ENCODE measurements at places on chromosomes 6 and 20. TPM values are rescaled to one million over a fixed set of nuclear protein-coding genes. Genes with fewer than 3 reads are reported as not detected.

RIPOR3 gene
- 0.08 TPM for total RNA-seq

AKIRIN2 gene
- total RNA-seq = 33.7 TPM

TUBB2A gene
- total RNA-seq = 77.9 TPM

TUBB2B gene
- total RNA-seq = 14.1 TPM

All from A549 treated with GW870086 at 1 μM for 4 hours (cell line).